Stimulated activated CD8-positive, alpha-beta memory T cell treated with anti-CD3 and anti-CD28 coated beads, Interleukin-4, amount 100 ng/mL, for 4 hours (primary cell): ENCODE measurements at places on chromosomes 4 and X.

DNA sequence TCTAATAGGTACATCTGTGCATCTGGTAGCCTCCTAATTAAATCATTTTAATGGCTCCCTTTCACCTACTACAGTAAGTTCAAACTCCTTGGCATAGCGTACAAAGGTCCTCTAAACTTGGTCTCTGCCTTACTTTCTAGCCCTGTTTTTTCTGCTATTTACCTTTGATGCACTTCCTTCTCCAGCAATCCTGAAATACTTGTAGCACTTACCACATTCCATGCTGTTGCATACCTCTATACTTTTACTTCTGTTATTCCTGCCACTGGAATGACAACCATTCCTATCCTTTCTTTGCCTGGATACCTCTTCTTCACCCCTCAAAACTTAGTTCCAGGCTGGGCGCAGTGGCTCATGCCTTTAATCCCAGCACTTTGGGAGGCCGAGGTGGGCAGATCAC is 56.6 kb upstream of the LHFPL1 start:
- DNase-seq: no peak

- no peak for DNase-seq
Observed at GRCh38 chr4:3483471-3483921, 20.4 kb downstream of the DOK7 start.

- no peak for DNase-seq
Observed at GRCh38 chr4:22814906-22815305, 122.2 kb downstream of the GBA3 start.

- no peak for DNase-seq
Observed at GRCh38 chr4:568962-569361, 7.1 kb downstream of the TMEM271 start.

- DNase-seq: no peak
Observed at GRCh38 chrX:79630033-79631009, 263.2 kb upstream of the ITM2A start.

- no peak for DNase-seq
Observed at GRCh38 chrX:19040373-19040772, 56.5 kb upstream of the PHKA2 start.

DNA sequence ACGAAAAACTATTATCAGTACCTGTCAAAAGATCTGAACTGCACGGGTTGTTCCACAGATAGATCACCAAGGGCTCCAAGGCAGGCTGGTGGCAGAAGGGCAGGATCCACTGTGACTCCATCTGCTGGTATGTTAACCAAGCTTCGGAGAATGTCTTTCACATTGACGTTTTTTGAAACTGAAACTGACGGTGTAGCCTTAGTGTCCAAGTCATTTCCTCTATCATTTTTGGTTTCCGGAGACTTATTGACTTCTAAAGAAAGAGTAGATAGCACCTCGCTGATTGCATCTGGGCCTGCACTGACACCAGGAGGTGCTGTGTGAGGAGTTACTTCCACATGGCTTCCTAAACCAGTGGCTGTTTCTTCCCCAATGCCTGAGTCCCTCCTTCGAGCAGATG is 186.9 kb downstream of the LRBA start:
- DNase-seq: no peak

GRCh38 chrX:9758021-9758638 is 7.5 kb downstream of the GPR143 start:
- DNase-seq: no peak

- no peak for DNase-seq
Observed at GRCh38 chr4:24104158-24104565, 214.3 kb upstream of the PPARGC1A start.

DNA sequence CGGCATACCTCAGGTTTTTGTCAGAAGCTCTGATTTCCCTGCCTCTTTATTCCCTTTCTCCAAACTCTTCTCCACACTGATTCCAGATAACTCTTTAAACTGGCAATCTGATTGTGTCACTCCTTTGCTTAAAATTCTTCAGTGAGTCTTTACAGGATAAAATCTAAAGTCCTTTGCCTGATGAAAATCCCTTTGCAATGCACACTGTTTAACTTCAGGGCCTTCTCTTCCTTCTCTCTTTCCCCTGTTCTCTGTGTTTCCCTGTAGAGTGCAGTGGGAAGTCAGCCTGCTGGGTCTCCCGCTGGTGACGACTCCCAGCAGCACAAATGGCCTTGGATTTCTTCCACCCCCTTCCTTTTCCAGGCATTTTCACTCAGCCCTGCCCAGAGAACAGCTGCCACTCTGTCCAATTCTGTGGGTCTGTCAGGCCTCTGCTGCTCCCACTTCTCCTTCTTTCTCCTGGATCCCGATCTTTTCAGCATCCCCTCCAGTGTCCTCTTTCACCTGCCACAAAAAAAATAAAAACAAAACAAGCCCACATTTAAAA is 189.9 kb upstream of the NWD2 start:
- DNase-seq: no peak

- DNase-seq: no peak
Observed at GRCh38 chrX:134659761-134660160, 1.5 kb upstream of the PLAC1 start.

DNA sequence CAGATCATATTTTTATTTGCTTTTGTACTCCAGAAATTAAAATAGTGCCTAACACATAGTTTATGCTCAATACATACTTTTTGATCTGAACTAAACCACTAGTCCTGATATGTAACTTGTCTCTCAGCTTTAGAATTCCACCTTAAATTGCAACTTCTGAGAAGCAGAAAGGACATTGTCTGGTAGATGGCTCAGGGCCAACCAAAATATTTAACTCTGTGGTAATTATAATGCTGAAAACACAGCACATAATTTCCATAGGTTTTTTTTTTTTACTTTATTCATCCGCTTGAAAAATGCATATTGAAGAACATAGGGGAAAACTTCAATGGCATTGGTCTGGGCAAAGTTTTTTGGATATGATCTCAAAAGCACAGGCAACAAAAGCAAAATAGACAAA is 59.3 kb downstream of the AREG start:
- DNase-seq: no peak

DNA sequence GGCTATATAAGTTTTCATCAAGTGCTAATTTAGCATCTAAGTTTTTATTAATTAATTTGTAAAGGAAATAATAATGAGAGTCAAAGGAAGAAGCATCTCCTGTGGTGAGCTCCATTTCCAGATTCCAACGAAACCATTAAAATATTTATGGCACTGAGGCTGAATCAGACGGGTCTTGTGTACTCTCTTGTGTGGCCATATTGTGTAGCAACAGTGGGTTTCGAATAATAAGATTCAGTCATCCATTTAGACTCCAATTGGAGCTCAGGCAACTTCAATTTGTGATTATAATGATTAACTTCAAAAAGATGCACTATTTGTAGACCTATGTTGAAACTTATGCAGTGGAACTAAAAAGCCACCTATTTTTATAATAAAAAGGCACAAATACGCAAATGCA is 82.4 kb downstream of the SNCA start:
- no peak for DNase-seq

- DNase-seq: no peak
Observed at GRCh38 chr4:2946812-2947600, 16.2 kb downstream of the NOP14 start.
